ENCODE measurements at places on chromosomes 7 and 10.

GRCh38 chr7:71626206-71626605 is 494.3 kb downstream of the GALNT17 start:
- no peak for DNase-seq

- peak; percentile 11 for DNase-seq
These were observed 165.6 kb downstream of the TPK1 start for GRCh38 chr7:144670218-144670617.

DNA sequence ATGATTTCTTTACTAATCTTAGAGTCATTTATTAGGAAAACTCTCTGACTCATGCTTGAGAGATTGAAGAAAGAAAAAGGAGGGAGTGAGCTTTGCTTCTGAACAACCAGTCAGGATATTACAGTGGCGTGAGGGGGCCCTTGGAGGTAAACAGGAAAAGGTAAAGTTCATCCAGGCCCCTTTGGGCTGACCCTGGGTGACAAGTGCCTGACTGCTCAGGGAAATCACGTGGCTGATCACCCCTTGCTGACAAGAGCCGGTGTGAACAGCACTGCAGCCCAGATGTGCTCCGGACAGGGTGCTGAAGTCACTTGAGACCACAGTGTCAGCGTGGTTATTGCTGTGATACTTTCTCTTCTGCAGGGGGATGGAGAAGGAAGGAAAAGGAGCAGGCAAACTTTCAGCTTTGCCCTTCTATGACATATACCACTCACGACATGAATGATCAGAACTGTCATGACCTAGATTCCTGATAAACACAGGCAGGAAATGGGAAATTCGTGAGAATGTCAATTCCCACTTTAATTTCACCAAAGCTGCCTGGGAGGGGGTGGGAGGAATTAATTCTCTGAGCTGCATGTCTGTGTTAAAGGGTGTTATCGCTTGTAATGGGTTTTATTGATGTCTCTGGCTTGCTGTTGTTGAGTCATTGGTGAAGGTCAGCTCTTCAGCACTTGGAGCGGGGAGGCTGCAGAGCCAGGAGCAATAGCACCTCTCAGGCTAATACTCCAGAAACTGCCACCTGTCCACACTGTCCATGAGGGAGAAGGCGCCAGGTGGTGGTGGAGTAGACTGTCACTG is 139.8 kb upstream of the AOAH start:
- DNase-seq: no peak

- DNase-seq: no peak
These were observed 43.8 kb upstream of the SEMA3D start for GRCh38 chr7:85230623-85231022.

DNA sequence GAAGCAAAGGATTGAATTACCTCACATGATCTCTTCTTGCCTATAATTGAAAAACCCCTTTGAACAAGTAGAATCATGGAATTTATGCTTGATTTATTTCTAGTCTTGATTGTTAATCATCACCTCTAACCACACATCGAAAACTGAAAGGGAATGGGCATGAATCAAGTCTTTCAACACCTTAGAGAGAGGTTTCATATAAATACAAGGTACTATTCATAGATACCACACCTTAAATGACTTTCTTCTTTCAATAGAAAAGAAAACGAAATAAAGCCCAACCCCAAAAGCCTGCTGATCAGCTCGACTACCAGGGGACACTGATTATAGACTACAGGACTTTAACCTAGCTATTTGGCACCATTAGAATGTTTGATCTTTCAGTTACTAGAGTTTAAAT is 128.6 kb upstream of the PTPRZ1 start:
- DNase-seq: no peak

DNA sequence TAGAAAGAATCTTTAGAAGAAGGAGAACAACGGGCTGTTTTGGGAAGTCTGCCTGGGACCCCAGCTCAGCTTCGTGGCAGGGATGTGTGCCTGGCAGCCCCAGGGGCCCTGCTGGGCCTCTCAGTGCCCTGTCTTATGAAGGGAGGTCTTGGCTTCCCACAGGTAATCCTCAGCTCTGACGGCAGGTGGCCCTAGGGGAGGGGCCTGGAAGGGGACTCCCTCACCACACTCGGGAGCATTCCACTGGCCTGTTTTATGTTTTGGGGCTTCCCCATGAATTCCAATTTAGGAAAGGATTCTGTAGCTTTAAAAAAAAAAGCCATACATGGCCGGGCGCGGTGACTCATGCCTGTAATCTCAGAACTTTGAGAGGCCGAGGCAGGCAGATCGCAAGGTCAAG is 3.0 kb upstream of the DMBT1 start:
- no peak for DNase-seq

- DNase-seq: no peak
These were observed 235.1 kb upstream of the CELF2 start for GRCh38 chr10:10782603-10783002.

GRCh38 chr10:66772548-66773471 is 153.0 kb upstream of the LRRTM3 start:
- no peak for DNase-seq

DNA sequence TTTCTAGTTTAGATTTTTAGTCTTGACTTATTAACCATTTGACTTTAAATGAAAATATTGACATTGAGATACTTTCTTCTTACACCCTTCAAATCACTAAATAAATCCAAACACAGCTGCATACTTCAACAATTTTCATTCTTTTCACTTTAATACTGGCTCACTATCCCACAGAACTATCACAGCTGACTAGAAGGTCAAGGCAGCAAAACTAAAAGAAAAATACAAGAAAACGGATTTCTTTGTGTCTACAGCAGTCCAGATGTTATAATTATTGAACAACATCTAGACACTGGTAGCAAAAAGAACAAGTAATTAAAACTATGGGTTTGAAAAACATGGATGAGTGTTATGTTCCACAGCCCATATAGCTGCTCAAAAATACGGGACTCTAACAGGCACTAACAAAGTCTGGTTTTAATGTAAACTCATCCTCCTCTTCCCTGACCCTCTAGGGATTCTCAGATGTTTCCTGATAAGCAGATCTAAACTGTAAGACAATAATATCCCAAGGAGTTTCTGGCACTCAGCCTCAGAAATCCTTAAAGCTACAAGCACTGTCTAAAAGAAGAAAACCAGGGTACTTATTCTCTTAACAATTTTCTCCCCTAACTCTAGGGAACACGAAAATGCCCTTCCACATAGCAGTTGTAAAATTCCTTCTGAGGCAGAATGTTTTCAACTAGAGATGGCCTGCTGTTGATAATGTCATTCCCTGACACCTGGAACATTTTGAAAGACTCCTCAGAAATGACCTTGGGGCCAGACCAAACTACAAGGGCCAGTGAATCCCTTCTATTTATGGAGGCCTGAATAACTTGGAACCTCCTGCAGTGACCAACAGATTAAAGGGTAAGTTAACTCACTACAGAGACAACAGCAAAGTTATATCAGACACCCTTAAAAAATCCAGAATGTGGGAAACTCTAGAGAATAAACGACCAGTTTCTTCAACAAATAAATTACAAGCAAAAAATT is 12.8 kb downstream of the DNMBP start:
- no peak for DNase-seq

DNA sequence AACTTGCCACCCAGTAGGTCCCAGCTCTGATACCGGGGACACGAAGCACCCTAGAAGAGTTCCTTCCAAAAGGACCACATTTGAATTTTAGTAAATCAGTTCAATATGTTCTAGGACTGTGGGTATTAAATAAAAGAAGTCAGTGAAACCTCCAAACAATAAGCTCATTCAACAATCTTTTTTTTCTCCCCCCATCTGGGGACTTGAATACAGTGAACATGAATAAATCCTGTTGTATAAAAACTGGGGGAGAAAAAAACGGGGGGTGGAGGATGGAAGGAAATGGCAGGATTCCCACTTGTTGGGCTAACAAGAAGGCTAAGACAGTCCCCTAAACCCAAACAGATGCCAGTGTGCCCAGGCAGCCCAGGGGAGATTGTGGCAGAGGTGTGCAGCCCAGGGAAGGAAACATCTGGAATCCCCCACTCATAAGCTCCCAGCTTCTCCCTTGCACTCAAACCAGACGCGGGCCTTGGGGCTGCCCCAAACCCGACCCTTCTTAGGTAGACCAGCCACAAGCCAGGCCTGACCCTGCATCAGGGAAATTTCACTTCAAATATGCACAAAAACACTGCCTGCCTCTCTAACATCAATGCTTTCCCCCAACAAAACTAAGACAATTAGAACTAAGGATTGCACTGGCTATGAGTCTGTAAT is 8.8 kb downstream of the AFAP1L2 start:
- no peak for DNase-seq

GRCh38 chr10:11586170-11586569 is 25.3 kb downstream of the USP6NL start:
- DNase-seq: no peak

DNA sequence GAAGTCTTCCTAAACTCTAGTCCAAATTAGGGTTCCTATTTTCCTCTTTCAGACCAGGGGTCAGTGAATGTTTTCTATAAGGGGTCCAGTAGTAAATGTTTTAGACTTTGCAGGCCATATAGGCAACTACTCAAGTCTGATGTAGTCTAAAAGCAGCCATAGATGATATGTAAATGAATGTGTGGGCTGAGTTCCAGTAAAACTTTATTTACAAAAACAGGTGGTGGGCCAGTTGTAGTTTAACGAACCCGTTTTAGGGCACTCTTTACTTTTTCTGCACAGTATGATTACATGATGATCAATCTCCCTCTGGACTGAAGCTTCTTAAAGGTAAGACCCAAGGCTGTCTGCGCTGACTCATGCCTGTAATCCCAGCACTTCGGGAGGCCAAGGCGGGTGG is 243.6 kb downstream of the CAMK1D start:
- no peak for DNase-seq

GRCh38 chr10:7300384-7300971 is 110.4 kb downstream of the SFMBT2 start:
- no peak for DNase-seq

DNA sequence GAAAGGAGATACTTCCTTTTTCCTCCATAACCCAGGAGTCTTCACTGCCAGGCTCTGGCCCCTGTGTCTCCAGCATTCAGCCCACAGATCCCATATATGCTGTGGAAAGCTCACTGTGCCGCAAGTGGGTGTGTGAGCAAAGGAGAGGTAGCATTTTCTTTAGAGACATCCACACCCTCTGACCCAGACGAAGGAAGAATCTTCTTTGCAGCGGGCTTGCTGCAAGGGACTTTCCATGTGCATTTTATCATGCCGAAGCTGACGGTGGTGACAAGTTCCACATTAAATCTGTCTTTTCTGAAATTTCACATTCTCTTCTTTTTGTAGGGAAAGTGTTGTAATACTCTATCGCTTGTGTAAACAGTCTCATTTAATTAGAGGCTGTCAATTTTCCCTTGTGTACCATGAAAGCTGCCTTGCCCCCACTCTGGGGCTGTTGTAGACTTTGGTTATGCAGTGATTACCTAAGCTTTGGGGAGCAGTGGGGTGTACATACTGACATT is 409.5 kb downstream of the SUGCT start:
- DNase-seq: no peak

DNA sequence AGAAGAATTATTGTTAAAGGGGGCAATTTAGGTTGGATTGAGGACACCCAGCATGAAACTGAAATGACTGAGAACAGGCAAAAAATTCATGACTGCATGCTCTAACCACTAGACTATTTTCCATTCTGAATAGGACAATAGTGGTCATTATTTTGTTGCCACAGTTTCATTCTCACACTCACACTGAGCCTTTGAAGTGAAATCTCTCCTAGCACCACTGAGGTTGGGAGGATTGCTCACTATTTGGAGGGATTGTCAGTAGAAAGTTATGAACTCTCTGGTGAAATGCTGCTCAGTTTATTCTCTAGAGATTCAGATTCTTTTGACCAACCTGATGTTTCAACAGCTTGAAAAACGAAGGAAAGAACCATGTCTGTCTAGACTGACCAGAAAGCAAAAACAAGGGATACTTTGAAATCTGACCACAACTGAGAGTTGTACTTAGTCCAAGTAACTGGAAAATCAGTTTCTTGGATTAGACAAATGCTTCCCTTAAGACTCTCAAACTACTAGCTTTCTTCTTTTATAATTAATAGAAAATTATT is 191.2 kb downstream of the DYNC1I1 start:
- no peak for DNase-seq

DNA sequence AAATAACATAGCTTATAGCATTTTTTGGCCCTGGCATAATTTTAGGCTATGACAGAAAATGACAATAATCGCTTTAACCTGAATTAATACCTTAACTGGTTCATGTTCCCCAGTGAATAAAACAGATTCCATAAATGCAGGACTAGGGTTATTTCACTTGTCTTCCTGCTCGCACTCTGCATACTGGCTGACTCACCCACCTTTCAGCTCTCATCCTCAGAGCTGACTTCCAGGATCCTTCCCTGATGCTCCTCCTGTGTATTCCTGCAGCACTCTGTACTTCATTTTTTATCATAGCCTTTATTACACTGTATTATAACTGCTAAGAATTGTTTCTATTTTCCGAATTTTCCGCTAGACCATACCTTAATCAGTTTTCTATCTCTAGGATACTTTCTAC is 123.7 kb downstream of the AVL9 start:
- DNase-seq: no peak

GRCh38 chr10:84510121-84510520 is 181.7 kb downstream of the CCSER2 start:
- no peak for DNase-seq

DNA sequence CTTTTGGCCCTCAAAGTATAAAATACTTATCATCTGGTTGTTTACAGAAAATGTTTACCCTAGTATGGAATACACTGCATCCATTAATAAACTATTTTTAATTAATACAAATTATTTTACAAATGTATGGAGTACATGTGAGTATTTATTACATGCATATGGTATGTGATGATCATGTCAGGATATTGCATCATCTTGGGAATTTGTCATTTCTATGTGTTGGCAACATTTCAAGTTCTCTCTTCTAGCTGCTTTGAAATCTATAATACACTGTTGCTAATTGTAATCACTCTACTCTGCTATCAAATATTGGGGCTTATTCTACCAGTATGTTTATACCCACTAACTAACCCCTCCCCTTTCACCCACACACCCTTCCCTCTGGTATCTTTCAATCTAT is 103.9 kb upstream of the THSD7A start:
- no peak for DNase-seq

DNA sequence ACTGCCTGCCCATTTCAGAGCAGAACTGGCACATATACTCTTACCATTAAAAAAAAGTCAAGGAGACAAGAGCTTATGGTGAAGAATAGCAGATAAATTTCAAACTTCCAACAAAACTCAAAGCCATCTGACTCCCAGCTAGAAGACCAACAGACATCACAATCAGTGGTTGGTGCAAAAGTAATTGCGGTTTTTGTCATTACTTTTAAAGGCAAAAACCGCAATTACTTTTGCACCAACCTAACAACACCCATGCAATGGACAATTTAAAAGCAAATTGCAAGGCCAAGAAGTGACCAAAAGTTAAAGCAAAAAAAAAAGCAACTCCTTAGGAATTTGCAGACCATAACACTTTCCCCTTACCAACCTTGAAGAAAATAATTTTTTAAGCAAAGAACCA is 18.8 kb downstream of the GLI3 start:
- no peak for DNase-seq

Measured in naive thymus-derived CD4-positive, alpha-beta T cell (primary cell).